SHP77 (cell line): ENCODE measurements at places on chromosomes 12 and 14.

DNA sequence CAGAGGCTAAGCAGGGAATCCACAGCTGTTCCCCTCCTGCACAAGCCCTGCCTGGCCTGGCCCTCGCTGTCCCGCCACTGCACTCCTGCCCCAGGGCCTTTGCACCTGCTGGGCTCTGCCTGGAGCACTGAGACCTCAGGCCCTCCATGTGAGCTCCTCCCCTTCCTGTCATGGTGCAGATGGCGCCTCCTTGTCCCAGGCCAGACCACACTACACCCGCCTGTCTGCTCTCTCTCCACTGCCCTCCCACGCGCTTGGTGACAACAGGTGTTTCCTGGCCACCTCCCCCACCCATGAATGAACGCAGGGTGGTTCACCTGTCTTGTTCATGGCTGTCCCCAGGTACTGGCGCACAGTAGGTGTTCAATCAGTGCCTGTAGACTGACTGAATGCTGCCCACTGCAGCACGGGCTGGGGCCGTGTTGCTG lies 82.9 kb downstream of the NCOR2 start:
- DNase-seq, result no peak

DNA sequence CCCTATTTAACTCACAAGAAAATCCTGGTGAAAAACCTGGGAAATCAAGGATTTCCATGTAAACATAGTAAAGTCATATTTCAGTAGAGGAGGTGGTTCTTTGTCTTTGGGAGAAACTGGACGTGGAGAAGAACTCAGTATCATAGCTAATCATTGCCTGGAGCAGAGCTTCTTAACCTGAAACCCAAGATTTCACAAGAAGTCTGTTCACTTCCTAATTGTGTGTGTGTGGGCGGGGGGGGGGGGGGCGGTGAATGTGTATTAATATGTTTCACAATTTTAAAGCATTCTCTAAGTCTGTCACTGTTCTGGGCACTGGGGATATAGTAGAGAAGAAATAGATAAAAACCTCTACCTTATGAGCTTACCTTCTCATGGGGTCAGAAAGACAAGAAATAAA lies 96.7 kb upstream of the PPP4R3A start:
- no peak for DNase-seq

DNA sequence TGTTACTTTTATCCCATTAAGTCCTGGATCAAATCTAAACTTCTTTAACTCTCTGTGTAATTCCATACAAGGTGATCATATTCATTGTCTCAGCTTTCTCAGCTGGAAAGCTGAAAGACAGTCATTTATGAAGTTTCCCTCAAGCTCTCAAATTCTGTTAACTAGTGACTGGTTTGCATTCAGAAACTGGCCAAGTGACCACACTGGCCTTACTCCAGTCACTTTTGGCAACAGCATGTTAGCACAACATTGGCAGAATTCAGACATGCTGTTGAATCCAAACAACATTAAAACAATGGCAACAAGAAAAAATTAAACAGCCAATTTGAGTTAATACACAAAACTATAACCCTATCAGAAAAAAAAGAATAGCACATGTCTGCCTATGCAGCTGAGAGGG lies 343.3 kb downstream of the MDGA2 start:
- no peak for DNase-seq

DNA sequence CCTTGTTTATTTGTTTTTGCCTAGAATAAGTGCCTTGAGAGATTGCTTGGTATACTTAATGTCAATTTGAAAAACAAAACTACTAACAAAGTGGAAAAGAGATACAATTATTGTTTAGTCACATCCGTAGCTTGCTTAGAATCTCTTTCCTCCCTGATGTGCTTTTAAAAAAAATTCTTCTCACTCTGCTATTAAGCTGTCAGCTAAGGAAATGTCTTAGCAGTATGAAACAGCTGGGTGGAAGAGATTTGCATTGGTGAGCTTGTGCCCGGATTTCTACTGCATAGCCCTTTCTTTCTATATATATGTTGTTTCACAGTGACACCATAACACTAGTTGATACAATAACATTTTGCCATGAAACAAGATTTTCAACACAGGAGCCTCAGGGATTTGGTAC lies 229.4 kb upstream of the RGS6 start:
- no peak for DNase-seq

- DNase-seq, result no peak
Observed at GRCh38 chr12:95653771-95654546, 102.7 kb upstream of the USP44 start.

DNA sequence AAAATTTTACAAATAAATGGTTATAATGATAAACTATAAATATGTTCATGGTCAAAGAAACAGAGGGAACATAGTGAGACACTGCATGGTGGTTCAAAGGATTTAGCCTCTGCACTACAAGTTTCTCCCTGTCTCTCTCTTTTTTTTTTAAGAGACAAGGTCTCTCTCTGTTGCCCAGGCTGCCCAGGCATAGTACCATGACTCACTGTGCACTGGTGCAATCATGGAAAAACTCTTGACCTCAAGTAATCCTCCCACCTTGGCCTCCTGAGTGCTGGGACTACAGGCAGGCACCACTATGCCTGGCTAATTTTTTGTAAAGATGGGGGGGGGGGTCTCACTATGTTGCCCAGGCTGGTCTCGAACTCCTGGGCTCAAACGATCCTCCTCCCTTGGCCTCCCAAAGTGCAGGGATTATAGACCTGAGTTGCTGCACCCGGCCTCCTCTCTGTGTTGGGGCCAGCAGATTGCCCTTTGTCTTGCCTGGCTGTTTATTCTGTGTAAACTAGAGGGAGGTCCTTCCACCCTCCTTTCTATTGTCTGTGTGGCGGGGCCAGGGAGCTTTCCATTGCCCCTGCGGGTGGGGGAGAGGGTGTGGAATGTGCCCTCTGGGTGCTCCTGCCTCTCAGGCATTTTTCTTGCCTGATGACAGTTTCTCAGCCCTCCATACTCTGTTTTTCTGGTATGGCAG lies 22.1 kb downstream of the MTHFD1 start:
- no peak for DNase-seq

DNA sequence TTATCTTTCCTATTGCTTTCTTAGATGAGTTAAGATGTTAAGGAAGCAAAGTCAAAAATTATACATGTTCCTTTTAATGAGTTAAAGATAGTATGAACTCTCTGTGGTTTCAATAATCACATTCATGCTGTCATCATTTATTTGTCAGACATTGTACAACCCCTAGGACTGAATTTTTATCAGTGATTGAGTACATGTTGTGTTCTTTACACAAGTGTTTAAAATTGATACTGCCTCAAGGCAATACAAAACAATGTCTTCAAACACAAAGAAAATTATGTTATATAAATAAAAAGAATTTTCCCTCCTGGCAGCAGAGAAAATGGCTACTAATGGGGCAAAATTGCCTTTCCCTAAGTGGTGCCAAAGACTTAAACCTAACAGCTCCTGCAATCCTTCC lies 34.6 kb upstream of the KCNJ8 start:
- DNase-seq, result no peak

DNA sequence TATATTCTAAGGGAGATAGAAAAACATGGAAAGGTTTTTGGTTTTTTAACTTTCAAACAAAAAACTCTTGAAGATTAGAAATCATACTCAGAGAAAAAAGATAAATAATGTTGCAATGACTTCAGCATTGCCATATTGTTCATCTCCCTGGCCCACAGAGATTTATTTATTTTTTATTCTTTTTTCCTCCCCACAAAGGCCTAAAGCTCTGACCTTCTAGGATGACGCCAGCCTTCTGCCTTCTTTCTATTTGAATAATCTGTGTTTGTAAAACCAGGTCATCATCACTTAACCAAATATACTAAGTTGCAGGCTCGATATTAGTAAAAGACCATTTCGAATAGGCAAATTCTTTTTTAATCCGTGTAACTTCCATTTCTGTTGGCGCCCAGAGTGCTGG lies 4.4 kb upstream of the DCP1B start:
- DNase-seq, result no peak

- no peak for DNase-seq
Observed at GRCh38 chr12:78571953-78572352, 292.6 kb upstream of the SYT1 start.

DNA sequence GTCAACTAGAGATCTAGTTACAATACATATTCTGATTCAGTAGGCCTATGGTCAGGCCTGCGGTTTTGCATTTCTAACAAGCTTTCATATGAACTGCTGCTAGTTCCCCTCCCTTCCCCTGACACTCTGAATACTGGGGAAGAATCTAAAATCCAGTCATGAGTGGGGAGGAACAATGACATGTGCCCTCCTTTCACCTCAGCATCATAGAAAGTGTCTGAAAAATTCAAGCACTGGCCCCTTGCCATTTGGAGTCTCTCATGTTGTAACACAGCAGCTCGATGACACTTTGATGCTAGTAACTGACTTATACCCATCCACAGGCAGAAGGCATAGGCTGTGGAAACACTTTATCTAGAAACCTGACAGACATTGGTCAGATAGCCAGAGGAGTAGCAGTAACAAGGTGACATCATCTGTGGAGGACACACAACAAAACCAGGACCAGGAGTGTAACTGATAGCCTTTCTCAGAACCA lies 161.9 kb upstream of the RASSF8 start:
- DNase-seq, result no peak

DNA sequence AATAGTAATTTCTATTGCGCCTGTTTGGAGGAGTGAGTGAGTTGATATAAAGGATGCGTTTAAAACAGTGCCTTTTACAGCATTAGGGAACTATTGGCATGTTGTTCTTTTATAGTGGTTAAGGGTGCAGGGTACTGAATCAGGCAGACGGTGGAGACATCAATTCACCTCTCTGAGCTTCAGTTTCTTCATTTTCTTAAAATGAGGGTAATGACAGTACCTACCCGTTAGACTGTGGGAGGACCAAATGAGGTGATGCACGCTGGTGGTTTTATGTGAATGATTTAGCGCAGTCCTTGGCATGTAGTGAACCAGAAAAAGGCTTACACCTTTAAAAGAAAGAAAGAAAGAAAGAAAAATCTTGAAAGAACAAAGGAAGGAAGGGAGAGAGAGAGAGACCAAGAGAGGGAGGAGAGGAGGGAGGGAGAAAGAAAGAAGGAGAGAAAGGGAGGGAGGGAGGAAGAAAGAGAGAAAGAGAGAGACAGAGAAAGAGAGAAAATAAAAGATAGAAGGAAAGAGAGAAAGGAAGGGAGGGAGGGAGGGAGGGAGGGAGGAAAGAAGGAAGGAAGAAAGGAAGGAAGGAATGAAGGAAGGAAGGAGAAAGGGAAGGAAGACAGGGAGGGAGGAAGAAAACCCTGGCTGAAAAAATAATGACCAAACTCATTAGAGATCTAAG lies 22.2 kb upstream of the CCND2 start:
- DNase-seq, result no peak

- no peak for DNase-seq
Observed at GRCh38 chr12:20050221-20050620, 318.1 kb upstream of the PDE3A start.

DNA sequence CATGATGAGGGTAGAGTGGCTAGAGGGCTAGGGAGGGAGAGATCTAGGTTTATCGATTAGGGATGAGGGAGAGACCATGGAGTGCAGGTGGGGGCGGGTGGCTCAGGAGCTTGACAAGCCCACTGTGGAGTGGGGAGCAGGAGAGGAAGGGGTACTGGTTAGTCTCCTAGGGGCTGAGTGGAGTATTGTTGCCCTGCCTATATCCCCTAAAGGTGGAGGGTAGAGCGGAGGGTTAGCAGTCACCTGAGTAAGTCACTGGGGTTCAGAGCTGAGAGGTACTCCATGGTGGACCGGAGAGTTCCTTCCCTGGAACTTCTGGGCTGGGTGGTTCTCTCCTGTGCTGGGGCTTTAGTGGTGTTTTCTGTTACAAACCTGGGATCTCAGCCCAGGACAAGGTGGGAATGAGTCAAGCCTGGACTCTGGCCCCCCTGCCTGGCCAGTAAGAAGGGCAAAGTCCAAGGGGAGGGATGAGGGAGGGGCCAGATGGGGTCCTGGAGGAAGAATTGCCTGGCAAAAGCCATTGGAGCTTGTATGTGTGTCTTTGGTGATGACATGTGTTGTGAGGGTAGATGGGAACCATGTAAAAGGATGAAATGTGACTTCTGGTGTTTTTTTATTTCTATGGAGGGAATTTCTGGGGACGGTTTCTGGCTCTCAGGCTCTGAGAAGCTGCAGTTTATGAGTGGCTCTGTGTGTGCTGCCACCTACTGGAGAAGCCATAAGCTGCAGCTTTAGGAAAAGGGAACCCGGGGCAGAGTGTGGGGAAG lies at the start of gene CIDEB:
CIDEB (minus strand) TSS at position 403 of the 767 bp plus-strand sequence; CDS start at position 284, 119 bp downstream.
- peak; percentile 67 for DNase-seq

- no peak for DNase-seq
Observed at GRCh38 chr14:103846543-103847450, 578 bp downstream of the PPP1R13B start.

DNA sequence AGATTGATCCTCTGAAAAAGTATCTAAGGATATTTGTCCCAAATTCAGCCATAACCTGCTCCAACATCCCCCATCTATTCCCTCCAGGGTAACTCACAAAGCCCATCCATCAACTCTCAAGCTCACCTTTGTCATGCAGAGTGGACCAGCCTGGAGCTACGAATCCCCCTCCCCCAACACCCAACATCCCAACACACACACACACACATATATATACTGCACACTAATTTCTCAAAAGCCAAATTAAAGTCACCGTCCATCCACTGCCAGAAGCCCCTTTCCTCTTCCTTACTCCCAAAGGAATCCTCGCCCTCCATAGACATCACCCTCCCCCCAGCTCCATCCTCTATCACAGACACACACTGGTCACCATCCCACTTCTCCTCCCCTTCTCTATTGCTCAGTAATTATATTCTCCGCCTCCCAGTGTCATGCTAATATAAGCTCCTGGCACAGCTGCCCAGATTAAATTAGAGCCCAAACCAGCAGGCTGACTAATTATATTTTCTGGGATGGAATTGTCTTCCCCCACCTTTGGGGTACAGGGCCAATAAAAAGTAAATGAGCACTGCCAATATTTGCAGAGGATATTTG lies 13.5 kb upstream of the TESPA1 start:
- no peak for DNase-seq

DNA sequence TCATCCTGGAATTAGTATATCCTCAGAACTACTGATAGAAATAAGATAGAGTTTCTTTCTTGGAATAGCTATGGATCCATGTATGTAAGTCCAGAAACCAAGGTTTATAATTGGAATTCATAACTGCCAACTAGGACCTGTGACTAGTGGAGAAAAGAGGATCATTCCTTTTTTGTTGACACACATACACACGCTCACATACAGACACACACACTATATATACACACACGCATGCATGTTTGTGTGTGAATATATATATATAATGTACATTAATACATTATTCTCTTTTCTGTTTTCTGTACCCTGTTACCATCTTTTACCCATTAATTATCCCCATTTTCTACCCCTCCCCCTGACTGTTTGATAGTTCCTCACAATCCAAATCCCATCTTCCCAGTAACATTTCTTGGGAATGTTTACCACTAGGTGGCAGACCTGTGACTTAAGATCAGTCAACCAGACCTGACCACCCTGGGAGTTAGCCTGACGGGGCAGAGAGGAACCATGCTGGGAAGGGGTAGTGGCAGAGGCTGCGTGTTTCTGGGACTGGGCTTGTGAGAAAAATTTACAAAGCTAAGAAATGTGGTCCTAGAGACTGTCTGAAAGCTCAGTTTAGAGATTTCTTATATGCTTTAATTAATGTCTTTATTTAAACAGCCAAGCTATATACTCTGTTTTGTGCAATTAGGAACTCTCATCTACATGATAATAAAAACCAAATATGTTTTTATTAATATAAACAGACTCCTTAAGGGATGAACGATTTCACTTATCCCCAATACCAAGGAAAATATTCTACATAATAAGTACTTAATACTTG lies 308.0 kb downstream of the PPFIA2 start:
- DNase-seq, result peak; percentile 83

GRCh38 chr14:59711080-59711479 lies 134.5 kb upstream of the CCDC175 start:
- no peak for DNase-seq
